Stimulated activated CD8-positive, alpha-beta memory T cell treated with anti-CD3 and anti-CD28 coated beads, Interleukin-4, amount 100 ng/mL, for 1 hour (primary cell): ENCODE measurements at places on chromosomes 6 and 20.

DNA sequence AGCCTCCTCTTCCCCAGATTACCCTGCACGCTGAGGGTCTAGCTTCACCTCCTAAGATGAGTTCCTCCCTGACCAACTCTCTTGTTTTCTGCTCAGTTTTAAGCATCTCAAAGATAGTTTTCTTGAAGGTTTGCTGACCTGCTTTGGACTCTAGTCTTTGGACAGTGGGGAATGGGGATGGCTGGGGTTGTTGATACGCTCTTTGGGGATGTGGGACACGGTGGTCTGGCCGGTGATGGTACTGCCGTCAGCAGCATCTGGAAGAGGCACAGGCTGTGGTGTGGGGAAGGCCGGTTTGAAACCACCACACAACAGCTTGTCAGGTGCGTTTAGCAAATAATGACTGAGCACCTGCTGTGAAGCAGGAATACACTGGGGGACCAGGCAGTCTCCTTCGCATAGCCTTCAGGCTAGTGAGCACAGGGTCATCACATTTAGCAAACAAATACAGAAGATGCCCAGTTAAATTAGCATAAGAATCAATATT lies 94.1 kb downstream of the TMEM242 start:
- no peak for DNase-seq

GRCh38 chr6:25006565-25007001 lies 70.8 kb upstream of the RIPOR2 start:
- DNase-seq: no peak

DNA sequence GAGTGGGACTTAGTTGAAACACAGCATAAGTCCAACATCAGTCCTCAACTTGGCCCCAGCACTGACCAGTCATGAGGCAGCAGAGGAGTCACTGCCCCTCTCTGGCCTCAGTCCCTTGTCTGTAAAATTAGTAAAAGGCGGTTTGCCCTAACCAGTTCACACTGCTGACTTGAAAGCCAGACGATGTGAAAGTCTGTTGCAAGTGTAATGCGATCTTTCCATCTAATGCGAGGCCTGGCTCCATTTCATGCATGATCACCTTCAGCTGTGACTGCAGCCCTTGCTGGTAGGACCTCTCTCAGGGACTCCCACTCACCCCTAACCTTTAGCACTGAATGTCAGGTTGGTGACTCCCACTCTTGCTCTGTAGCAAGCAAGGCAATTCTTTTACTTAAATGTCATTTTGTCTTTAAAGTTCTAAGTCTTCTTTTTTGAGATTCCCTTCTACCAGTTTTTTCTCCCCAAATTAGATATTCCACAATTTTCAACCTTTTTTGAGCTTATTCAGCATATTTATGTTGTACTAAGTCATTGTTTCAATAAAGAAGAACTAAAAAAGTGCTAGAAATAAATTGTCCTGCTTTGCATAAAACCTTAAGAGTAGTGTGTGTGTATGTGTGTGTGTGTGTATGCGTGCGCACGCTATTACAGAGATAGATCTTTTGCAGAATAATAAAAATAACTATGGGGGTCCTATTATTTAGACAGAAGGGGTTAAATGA lies 245.5 kb downstream of the PACRG start:
- no peak for DNase-seq

GRCh38 chr20:52619671-52620070 lies 352.5 kb upstream of the TSHZ2 start:
- DNase-seq: no peak

DNA sequence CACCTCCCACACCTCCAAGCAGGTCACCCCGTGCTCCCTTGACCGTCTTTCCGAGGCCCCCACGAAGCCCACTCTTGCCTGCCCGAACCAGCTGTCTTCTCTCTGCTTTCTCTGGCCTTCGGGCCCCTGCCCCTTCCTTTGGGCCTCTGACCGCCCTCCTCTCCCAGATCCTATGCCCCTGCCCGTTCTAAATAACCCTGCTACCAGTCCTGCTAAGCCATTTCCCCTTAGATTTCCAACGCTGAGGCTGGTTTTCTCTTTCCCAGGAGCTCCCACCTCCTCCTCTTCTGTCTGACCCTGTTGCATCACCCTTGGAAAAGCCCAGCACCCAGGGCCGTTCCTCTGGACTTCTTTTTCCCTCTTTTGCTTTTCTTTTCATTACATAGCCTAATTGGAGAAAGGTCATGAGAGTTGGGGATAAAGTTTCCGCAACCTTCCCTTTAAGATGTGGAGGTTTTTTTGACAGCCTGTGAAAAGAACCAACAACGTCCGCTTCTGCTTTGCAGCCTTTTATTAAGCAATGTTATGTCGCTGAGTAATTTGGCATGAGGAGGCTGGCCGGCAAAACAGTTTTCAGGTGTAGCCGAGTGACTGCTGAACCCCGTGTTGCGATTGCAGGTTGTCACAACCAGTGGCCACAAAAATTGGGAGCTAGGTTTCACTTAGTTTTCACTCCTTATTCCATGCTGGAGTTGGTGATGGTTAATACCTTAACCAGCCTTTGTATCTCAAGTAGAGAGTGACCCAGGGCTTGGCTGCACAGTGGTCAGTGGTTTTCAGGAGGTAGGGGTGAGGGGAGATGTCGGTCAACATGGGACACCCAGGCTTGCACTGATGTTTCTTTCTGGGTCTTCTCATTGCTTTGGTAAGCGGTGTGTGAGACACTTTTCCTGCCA lies 970 bp downstream of the BLTP3A start:
- no peak for DNase-seq

DNA sequence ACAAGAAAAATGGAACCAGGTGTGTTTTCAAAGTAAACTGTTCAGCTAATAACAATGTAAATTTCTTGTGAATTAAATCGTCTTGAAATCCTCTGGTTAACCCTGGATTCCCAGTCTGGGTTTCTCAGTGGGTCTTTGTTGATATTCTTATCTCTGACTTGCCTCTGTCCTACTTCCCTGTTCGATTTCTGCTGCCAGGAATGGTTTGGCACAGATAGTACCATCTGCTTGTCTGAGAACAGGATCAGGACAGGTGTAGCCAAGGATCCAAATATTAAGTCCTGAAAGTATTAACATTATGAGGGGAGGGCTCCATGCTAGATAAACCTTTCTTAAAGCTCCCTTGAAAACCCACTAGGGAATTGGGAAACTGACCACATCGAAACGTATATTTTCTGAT lies 30.1 kb downstream of the ARFGEF2 start:
- no peak for DNase-seq

DNA sequence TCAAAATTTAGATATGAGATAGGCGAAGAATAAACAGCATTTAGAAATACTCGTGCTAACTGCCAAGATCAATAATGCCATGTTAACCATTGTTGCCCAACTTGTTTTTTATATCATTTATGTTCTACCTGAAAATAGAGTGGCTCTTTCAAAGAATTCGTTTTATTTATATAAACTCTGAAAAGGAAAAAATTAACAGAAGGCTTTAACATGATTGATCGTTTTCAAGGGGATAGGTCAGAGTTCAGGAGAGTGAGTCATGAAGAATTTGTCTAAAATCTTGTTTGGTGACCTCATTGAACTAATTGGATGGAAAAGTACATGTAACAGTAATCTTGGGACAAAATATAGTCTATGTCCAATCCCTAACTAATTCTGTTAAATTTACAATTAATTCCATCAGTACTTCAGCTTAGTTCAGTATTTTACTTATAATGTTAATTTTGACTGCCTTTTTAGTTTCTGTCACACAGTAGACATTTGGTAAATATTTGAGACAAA lies 11.1 kb upstream of the ELOVL2 start:
- no peak for DNase-seq

DNA sequence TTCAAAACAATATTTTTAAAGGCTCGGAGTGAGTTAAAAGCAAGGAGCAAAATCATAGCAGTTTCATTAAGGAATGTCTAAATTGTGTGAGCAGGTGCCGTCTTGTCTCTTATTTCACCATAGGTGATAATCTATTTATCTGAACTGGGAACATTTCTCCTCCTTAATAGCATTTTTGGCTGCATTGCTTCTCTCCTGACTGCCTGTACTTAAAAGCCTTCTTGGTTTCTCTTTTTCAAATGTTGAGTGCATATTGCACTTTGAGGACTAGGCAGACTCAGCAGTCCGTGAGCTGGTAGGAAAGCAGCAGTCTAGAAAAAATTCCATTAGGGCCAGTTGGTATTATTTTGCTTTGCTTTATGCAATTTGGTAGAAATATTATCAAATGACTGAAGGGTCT lies 645.9 kb downstream of the GRIK2 start:
- DNase-seq: no peak

DNA sequence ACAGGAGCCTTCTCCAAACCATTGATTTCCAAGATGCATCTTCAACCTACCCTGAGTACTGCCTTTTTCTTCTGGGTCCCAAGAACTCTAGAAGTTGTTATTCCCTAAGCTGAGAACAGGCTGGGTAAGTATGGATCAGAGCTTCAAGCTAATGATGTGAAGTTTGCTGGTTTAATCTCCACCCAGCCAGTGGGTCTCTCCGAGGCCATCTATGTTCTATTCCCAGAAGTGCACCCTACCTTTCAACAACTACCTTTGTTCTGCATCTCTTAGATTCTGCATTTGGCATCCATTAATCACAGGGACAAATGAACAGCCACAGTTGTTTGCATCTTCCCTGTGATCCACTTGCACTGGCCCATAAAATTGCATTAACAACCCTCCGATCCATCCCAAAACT lies 246.2 kb downstream of the HIVEP2 start:
- DNase-seq: no peak

GRCh38 chr6:108518714-108519576 lies 41.8 kb upstream of the FOXO3 start:
- no peak for DNase-seq

- DNase-seq: peak; percentile 61
These were observed 88.5 kb downstream of the LY86 start for GRCh38 chr6:6676910-6677441.

GRCh38 chr6:714100-714499 lies 21.2 kb upstream of the EXOC2 start:
- DNase-seq: no peak

GRCh38 chr20:38197217-38197616 lies 32.1 kb upstream of the TGM2 start:
- DNase-seq: no peak

- DNase-seq: no peak
These were observed 46.8 kb downstream of the CD24 start for GRCh38 chr6:106927531-106928398.

DNA sequence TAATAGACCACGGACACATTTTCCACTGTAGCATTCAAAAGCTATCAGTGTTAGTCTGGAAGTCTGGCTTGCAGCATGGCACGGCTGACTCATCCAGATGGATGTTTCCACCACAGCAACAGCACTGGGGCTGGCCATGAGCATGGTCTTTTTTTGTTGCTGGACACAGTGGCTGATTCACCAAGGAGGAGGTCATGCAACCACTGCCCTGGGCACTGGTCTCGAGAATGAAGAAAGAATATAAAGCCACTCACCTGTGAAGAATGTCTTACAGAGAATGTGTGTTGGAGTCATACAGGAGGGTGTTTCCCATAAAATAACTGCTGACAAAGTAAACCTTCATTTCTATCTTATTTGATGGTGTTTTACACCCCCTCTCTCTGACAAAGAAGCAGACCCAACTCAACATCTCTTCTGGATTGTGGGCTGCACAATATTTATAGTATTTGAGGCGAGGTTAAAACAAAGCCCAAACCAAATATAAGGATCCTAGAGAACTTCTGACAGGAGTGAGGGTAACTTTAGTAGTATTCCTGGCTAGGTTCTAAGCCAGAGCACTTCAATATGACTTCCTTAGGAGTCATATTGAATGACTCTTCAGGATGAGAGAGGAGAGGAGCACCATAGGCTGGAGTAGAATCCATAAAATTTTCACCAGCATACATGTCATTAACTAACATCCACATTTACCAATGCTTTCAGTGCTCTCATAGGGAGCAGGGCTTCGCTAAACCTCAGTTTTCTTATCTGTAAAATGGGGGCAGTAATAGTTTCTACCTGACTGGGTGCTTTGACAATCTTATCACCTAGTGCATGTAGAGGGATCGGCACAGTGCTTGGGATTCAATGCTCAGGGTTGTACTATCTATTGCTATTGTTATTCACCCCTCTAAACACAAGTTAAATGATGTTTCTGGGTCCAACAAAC lies 121.4 kb downstream of the KIF13A start:
- no peak for DNase-seq

DNA sequence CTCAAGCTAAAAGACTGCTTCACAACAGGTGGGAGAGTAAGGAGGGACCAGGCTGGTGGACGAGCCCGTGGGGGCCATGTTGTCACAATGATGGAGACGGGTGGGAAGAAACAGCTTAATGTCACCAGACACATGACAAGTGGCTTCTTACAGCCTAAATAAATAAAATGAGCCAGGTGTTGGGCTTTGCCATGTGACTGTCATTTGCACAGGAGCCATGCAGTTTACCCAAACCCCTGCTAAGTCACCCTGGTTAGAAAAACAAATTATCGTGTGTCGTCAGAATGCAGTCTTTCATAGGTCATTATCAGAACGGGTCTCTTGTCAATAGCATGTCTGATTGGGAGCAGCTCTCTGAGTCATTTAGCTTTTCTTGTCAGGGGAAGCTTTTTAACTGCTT lies 18.5 kb downstream of the BTBD3 start:
- DNase-seq: no peak

DNA sequence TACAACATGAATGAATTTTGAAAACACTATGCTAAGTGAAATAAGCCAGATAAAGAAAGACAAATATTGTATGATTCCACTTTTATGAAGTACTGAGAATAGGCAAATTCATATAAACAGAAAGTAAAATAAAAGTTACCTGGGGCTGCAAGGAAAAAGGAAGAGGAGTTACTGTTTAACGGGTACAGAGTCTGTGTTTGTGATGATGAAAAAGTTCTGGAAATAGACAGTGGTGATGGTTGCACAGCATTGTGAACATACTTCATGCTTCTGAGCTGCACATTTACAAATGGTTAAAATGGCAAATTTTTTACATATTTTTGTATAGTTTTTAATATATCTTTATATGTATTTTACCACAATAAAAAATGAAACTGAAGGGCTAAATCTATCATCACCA lies 29.4 kb downstream of the EPB41L2 start:
- no peak for DNase-seq

DNA sequence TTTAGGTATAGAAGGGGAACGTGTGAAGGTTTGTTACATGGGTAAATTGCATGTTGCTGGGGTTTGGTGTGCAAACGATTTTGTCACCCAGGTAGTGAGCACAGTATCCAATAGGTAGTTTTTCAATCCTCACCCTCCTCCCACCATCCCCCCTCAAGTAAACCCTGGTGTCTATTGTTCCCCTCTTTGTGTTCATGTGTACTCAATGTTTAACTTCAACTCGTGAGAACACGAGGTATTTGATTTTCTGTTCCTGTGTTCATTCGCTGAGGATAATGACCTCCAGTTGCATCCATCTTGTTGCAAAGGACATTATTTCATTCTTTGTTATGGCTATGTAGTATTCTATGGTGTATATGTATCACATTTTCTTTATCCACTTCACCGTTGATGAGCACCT lies 11.6 kb upstream of the VNN1 start:
- DNase-seq: no peak
